ENCODE measurements at places on chromosomes 6 and 20.

DNA sequence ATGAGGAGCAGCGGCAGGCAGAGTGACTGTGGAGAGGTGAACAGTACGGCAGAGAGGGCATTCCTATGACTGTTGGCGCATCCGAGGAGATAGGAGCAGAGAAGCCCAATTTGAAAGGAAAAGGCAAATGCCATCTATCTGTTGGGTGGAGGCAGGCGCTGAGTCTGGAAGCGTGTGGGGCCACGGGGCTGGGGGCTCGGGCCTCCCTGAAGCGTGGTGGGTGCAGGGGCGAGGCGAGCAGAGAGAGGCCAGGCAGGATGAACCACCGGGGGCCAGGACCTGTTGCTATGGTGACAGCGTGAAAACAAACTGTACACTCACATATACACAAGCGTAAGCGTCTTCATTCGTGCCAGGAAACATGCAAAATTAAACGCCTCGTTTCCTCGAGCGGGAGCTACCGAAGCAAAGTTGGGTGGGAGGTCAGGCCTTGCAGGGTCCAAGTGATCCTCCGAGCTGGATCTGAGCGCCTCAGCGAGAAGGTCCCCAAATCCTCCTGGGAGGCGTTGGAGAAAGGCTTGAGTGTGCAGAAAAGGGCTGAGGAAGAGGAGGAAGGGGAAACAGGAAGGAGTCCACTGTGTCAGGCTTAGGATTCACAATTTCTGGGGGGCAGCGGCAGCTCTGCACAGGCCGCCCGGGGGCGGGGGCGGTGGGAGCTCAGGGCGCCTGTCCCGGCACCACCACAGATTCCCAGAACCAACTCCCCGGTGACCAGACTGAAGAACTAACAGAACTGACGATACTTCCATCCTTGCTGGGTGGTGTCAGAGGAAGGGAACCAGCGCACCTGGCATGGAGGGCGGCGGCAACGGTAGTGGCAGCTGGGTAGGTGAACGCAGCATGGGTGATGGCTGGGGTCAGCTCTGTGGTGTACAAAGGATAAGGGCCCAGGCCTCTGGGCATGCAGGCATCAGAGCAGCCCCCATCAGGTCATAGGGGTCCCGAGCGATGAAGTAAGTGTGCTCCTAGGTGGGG is 68.2 kb downstream of the KHDC1L start:
- no peak for DNase-seq

GRCh38 chr6:142827369-142827768 is 117.6 kb downstream of the HIVEP2 start:
- DNase-seq: no peak

DNA sequence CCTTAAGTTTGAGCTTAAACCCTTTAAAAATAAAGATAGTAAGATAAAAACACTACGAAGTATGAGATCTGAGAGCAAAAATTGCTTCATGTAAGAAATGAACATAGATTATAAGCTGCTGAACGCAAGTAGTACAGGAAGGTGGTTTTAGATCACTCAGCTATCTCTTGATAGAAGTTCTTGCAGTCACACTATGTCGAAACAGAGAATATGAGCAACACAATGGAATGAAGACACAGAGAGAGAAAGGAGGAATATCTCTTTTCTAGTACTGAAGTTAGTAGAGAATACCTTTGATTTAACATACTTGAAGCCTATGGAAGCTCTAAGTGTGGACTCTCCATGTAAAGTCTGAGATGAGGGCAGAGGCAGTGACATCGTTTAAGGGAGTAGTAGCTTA is 162.7 kb downstream of the CDK19 start:
- no peak for DNase-seq

GRCh38 chr6:110557199-110557598 is 80.8 kb upstream of the SLC22A16 start:
- DNase-seq: no peak

DNA sequence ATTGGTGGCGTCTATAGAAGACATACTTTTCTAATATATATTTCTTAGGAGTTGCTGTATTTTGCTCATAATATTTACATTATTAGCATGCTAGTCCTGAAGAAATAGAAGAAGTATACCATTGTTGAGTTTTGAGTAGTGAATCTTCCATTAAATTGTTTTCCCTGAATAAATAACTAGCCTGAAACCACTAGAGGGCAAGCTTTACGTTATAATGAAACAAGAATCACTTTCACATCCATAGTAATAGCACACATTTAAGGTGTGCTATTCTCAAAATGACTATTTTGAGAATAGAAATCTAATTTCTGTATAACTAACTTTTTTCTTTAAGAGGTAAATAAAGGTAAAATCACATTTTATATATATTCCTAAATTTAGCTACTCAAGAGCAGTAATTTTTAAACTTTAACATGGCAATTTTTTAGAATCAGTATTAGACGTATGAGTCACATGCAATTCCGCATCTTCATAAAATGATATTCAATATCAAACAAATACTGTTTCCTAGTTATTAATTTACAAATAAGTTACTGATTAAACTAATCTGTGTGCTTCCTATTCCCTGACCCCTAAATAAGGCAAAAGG is 213.2 kb upstream of the MANEA start:
- no peak for DNase-seq

DNA sequence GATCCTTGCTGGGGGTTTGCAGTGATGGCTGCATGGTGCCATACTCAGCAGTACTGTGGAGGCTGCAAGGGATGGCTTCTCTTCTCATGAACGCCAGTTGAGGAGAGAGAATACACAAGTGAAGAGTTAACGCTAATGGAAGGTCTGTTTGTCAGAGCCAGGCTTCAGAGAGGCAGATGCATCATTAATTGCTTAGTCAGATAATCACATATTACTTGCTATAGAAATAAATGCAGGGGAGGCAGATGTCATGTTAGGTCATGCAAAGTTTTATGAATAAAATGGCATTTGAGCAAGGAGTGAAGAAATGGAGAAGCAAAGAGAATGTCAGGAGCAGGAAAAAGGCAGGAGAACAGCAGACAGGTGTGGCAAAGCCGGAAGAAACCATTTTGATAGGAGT is 51.2 kb downstream of the CDS2 start:
- no peak for DNase-seq

DNA sequence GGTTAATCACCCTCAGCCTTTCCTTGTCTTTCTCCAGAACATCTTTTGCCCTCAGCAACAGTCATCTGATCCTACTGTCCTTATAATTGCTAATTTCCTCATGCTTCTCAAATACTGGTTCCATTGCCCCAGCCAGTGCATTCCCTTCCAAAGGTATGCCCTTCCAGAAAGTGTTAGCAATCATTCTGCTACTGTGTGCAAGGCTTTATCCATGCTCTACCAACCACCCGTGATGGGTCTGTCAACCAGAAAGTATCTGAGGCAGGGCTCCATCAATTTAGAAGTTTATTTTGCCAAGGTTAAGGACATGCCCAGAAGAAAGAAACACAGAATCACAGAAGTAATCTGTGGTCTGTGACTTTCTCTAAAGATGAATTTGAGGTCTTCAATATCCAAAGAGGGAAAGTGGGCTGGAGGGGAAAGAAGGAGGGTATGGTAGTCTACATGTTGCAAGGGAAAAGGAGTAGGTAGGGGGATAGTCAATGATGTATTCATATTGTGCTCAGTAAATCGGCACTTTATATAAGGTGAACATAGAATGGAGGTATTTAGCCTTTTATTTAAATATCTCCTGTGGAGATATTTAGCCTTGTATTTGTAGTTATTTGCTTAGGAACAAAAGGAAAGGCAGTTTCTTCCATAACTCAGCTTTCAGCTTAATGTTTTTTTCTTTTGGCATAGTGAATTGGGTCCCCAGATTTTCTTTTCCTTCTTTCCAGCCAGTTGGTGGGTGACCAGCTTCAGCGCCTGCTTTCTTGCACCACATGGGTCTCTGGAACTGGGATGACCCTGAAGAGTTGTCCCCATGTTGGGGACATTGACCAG is 35.2 kb upstream of the PAQR8 start:
- no peak for DNase-seq

DNA sequence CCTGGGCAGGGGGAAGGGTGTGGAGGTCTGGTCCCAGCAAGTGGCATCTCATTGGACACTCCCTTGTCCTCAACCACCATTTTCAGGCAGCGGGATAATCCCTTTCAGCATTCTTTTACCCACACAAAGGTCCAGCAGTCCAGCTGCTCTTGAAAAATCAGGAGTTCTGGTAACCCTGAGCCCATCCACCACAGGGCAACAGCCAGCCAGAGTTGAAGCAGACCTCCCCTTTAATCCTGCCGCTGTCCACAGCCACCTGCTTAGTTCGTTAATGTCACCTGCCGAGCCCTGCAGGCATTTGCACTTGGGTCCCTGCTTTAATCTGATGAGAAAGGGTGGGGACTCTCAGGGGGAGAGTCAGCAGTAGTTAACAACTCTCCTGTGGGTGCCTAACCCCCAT is 11.1 kb downstream of the TMEM74B start:
- DNase-seq: no peak

GRCh38 chr20:61538183-61538942 is 286.3 kb downstream of the CDH4 start:
- DNase-seq: no peak

DNA sequence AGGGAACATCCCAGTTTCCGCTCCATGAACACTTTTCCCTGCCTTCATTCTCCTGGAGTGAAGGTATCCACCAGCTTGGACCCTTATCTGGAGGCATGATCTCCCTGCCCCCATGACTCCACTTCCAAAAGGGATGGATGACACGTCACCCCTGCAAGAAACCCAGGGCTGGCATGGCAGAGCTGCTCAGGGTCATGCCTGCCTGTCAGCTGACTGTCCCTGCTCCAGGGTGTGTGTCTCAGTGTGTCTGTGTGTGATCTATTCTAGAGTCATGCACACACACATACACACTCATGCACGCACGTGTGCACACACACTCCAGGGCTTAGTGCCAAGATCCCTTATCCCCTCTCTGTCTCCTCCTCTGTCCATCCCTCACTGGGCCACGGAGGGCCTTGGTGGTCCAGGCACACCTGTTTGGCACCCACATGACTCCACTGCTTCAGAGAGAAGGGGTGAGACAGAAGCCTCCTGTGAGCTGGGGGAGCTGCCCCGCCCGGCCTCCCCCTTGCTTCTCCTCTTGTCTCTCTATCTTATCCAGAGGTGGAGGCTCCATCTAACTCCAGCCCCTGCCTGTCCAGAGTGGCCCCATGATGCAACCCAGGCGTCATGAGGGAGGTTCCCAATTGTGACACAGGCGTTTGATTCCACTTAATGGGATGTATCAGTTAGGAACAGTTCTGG is 290.9 kb downstream of the CDC5L start:
- DNase-seq: no peak

DNA sequence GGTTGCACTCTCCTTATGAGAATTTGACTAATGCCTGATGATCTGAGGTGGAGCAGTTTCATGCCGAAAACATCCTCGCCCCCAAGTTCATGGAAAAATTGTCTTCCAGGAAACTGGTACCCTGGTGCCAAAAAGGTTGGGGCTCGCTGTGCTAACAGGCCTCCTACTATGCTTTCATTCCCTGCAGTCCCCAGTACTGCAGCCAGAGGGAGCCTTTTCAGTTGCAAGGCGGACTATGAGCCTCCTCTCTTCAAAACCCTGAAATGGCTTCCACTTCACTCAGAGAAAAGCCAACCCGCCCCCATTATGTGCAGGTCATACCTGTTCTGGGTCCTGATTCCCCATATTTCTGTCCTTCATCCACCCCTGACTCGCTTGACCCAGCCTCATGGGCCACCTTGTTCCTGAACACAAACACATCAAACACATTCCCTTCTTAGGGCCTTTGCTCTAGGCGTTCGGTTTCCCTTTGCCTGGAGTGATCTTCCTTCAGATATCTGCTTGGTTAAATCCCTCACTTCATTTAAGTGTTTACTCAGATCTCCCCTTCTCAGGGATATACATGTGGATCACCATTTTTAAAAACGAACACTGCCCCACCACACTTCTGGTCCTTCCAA is 173.7 kb downstream of the PHACTR1 start:
- no peak for DNase-seq

DNA sequence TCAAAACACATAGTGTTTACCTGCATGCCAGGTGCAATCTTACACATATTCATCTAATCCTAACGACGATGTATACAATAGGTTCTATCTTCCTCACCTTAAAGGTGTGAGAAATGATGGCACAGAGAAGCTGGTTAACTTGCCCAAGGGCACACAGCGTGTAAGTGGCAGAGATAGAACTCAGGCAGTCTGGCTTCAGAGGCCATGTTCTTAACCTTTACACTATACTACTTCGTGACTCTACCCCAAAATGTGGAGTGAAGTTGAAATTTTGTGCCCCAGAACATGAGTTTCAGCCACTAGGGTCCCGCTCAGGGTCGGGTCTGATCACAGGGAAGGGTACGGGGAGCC is 584 bp downstream of the VPS52 start:
- no peak for DNase-seq

DNA sequence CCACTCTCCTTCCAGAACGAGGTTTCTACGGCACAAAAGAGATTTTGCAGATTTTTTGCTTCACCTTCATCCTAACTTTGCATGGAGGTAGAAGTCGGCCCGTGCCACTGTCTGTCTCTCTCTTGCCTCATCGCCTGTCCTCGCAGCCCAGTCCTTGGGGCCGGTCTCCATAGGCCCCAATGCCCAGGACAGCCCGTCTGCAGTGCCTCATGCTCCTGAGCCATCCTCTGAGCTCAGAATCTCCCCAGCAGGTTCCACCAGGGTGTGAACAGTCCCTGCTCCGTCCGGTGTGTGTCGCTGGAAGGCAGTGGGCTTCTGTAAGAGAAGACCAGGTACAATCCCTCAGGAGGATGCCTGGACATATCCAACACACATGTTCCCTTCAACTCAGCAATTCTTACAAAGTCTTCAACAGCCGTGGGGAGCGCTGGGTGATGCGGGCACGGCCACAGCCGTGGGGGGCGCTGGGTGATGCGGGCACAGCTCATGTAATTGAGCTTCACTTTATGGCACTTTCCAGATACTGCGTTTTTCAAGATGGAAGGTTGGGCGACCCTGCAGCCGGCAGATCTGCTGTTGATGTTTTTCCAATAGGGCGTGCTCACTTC is 231.9 kb downstream of the DLL1 start:
- no peak for DNase-seq

Measured in NCI-H1417 treated with DMSO at 0.1 percent for 48 hours (cell line).